Glomerular endothelial cell (primary cell): ENCODE measurements at places on chromosomes 7 and 10.
A peak's percentile ranks its signal among the peaks of the same experiment; 100 is the strongest.

DNA sequence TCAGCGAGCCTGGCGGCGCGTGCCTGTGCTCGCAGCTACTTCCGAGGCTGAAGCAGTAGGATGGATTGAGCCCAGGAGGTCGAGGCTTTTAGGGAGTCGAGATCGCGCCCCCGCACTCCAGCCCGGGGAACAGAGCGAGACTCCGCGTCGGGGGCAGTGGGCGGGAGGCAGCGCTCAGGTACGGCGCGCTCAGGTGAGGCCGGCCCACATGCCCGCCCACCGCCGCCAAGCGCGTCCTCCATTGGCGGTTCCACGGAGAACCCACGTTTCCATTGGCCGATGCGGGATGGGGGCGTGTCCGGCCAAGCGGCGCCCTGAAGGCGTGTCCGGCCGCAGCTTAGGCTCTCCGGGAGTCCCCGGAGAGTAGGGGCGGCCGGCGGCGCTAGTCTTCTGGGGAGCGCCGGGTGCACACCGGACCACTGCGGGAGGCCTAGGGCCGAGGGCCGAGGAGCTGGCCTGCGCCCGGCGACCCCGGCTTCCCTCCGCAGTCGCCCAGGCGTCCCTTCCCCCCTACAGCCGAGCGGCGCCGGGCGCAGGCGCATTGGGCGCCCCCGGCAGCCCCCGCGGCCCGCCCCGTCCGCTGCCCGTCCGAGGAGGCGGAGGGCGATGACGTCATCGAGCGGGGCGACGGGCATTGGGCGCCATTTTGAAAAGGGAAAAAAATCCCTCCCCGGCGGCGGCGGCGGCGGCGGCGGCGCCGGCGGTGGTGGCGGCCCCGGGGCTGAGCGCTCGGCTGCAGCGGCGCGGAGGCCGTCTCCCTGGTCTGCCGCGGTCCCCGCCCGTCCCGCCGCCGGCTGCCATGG is at the start of gene PPP2R2D:
TSS of gene PPP2R2D (plus strand) at position 659 of the 803 bp plus-strand sequence. CDS start at position 800, 141 bp downstream.
- no peak for DNase-seq

DNA sequence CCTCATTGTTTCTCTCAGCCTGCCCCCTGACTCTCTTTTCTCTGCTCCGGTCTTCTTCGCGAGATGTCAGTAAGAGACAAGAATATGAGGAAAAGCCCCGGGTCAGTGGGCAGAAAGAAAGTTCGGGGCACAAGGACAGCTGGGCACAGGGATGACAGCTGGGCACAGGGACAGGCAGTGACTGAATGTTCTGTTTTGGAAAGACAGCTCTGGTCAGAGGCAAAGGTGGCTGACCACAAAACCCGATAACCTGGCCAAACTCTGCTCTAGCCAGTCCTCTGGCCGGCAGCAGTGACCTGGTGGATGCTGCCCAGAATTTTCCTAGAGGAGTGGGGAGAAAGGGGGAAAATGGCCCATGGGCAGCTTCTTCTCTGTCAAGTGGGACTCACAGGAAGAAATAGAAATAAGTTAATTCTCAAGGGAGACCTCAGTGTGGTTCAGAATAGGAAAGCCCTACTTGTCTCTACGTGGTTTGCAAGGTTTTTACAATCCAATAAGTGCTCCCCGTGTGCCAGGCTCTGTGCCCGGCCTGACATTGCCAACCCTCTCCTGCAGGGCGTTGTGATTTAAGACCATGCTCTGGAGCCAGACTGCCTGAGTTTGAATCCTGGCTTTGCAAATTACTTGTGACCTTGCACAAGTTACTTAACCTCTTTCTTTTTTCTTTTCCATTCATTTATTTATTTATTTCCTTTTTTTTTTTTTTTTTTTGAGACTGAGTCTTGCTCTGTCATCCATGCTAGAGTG is 110.6 kb upstream of the ZNF716 start:
- DNase-seq = no peak

DNA sequence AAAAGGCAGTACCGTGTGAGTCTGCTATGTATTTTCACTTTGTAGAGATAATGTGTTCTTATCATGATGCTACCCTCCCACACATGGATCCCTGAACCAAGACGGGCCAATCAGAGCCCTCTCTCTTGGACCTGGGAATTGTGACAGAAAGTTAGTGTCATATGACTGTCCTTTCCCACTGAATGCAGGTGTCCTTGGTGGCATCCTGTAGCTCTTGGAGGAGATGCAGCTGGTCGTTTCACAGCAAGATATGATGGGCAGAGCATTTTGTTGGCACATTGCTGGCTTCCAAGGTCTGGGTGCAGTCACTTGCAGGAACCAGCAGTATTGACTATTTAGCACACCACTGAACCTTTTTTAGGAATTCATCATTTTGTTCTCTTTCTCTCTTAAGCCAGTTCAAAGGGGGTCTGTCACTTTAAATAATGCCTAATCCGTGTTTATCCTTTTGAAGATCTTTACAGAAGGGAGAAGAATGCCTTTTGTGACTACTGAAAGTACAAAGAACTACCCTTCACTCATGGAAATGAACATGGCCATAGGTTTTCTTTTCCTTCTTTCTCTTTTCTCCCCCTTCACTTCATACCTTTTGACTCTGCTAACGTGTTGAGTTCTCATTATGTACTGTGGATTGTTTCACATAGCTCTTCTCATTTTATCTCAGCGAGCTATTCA is 125.1 kb downstream of the PLXDC2 start:
- no peak for DNase-seq

DNA sequence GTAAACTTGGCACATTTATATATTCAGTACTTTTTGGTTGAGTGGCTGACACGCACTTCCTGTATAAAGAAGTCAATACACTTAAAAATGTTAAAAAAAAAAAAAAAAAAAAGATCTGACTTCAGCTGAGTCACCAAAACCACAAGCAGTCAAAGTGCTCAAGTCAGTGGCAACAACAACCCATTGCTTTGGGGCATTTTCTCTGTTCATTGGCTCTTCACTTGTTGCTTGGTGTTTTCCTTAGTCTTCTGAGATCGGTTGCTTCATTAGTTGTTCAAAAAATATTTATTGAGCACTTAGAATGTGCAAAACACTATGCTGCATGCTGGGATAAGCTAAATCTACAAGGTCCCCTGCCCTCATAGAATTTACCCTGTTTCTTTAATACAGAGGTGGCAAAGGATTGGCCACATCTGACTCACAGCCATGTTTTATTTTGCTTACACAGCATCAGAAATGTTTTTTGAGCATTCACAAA is 63.7 kb downstream of the ZNRF2 start:
- peak; percentile 51 for DNase-seq

GRCh38 chr7:55026867-55027490 is 8.2 kb downstream of the EGFR start:
- no peak for DNase-seq

DNA sequence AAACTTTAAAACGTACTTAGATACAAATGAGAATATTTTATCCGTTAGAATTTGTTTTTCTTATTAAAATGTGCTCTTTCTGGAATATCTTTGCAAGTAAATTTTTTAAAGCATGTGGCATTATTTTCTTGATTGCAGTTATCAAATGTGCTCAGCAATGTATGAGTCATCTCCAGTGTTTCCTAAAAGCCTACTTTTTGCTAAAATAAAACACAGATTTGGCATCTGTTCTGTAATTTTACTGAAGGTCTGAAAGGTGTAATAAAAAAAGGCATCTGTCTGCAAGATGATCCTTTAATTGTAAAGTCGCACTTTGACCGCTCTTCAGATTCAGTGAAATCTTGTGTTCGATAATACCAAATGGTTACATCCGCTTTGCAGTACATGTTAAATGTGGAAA is 3.4 kb downstream of the GNAT3 start:
- no peak for DNase-seq

DNA sequence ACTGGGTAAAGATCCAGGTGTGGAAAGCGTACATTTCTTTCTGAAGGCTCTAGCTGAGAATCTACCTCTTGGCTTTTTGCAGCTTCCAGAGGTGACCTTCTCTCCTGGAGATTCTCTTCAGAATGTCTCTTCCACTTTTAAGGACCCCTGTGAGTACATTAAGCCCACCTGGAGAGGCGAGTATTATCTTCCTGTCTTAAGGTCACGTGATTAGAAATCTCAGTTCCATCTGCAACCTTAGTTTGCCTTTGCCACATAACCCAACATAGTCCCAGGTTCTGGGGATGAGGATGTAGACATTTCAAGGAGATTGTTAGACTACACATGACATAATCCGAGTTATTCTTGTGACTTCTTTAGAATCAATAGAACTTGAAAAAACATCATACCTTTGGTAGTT is 665.5 kb upstream of the POM121L12 start:
- no peak for DNase-seq

GRCh38 chr10:69572159-69573055 is 815 bp downstream of the NEUROG3 start:
- no peak for DNase-seq

GRCh38 chr10:86178401-86179152 is 188.0 kb downstream of the GRID1 start:
- no peak for DNase-seq

- DNase-seq = no peak
Measured at GRCh38 chr7:113921363-113921762, 2.6 kb upstream of the PPP1R3A start.

DNA sequence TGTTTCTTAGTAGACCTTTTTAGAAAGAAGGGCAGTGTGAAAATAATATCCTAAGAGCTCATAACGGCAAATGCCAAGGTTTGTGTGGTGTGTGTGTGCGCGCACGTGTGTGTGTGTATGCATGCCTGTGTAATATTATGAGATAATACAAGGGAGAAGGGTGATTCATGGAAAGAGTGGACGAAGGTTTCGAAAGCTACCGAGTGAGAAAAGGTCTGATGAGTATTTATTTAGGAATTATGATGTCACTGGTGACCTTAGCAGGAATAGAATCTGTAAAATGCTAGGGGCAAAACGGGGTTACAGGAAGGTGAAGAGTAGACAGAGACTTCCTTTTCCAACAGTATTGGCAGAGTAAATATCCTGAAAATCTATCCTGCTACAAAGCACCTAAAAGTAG is 107.3 kb downstream of the AHR start:
- peak; percentile 57 for DNase-seq

DNA sequence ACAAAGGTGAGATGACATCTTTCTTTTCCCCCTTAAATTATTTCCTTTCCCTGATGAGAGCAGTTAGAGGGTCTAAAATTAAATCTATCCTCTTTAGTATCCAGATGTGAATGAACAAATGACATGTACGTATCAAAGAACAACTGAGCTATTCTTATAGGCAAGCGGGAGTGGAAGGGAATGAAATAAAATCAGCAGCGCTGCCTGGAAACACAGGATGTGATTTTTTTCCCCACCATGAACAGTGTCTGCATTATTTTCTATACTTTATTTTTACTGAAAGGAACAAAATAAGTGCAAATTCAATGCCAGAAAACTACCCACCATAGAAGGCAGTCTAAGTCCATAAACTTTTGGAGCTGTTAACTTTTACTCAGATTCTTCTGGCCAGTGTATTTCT is 40.6 kb downstream of the SLC26A4 start:
- no peak for DNase-seq

DNA sequence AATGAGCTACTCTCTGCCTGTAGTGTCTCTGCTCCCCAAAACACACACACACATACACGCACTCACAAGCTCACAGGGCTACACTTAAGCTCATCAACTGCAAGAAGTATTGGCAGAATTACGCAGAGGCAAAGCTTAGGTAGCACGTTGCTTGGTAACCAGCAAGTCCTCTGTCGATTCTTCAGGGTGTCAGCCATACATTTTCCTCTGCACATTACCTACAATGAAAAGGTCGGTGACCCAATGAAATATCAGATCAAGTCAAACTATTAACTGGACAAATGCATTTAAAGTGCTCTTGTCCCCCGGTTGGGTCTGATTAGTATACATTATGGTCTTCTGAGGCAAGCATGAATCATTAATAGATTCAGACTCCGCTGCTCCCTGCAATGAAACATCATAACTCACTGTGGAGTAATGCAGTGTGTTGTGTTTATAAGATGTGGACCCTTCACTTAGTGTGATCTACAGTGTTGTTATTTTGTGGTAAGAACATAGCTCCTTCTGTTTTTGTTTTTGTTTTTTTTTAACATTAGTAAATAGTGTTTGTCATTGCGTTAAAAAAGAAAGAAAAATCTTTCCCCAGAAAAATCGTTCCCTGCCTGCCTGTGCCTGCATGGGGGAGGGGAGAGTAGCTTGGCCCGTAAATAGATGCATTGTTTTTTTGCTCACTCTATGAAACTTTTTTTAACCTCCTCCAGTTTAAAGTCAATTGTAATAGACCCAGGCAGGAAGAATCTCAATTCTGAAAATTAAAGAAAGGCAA is 325.5 kb downstream of the SFMBT2 start:
- no peak for DNase-seq

GRCh38 chr7:139183878-139184338 is 47.1 kb upstream of the UBN2 start:
- no peak for DNase-seq

GRCh38 chr7:146960773-146961391 is 844.3 kb downstream of the CNTNAP2 start:
- no peak for DNase-seq

GRCh38 chr7:97450516-97450915 is 281.4 kb upstream of the TAC1 start:
- no peak for DNase-seq

- DNase-seq = no peak
Measured at GRCh38 chr10:78775891-78776290, 292.9 kb upstream of the ZMIZ1 start.

DNA sequence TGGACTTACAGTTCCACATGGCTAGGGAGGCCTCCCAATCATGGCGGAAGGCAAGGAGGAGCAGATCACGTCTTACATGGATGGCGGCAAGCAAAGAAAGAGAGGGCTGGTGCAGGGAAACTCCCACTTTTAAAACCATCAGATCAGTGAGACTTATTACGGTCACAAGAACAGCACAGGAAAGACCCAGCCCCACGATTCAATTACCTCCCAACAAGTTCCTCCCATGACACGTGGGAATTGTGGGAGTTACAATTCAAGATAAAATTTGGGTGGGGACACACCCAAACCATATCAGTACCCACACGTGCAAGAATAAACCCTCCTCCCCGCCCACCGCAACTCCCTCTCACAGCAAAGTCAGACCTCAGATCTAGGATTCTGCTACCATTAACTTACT is 4.5 kb upstream of the AIFM2 start:
- DNase-seq = no peak

DNA sequence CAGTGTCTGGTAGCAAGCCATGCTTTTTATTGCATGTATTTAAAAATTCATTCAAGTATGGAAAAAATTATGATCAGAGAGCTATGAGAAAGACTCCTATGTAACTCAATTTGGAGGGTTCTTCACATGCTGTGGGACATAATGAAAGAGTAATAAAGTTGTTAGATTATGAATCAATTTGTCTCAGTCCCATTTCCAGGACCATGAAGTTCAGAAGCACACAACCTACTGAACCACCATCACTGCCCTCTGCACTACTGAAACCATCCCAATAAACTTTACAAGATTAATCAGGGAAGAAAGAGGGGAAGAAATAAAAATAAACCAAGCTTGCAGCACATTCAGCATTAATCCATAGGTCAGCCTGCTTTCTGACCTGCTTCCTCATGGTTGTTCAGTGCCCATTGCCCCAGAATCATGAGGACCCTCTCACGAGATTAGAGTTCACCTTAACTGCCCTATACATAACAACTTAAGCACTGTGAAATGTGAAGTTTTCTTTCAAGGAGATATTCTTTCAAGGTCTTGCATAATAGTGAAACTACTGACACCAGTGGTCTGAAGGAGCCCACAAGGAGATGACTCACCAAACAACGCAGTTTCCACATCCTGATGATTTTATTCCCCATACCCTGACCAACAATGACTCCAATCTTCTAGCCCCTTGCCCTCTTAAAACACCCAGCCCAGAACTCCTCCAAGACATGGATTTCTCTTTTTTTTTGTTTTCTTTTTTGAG is 171.5 kb upstream of the ADCY1 start:
- no peak for DNase-seq
